ENCODE measurements at places on chromosomes 12 and 14. TPM values are rescaled to one million over a fixed set of nuclear protein-coding genes. Genes with fewer than 3 reads are reported as not detected.

DNA sequence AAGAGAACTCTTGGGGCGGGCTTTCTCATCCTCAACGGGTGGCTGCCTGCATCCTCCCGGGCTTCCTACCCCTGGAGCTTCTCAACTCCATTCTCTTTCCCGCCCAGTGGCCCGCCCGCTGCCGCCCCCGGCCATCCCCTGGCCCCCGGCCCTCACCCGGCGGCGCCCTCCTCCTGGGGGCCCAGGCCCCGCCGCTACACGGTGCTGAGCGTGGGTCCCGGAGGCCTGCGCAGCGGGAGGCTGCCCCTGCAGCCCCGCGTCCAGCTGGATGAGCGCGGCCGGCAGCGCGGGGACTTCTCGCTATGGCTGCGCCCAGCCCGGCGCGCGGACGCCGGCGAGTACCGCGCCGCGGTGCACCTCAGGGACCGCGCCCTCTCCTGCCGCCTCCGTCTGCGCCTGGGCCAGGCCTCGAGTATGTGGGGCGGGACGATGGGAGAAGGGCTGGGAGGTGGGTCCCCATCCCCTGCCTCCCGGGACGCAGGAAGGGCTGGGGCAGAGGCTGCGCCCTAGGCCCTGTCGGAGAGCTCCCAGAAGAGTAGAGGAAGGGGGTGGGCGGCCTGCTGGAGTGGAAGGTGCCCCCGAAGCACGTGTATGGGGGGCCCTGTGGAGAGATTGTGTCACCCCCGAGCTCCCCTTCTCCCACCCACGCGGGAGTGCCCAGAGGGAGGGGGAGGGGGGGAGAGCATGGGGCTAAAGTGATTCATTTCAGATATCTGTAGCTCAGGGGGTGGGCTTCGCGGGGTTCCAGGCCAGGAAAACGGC, 1.5 kb downstream of the LAG3 start:
- no peak overlapping the region for H3K4me3 ChIP-seq
- no peaks in the 10 kb centered on the region for H3K27me3 ChIP-seq
- no peaks in the 10 kb centered on the region for H3K36me3 ChIP-seq
- H3K4me1 ChIP-seq: peaks cover 7% of the 10 kb centered on the region

GRCh38 chr14:76546426-76547221, 170.7 kb downstream of the ESRRB start:
- H3K4me1 ChIP-seq: no peaks in the 10 kb centered on the region
- no peak overlapping the region for H3K27ac ChIP-seq
- peak; percentile 29 for DNase-seq
- no peaks in the 10 kb centered on the region for H3K36me3 ChIP-seq

The LRRC10 gene
- total RNA-seq: not detected

GRCh38 chr14:69670093-69670492, 58.7 kb downstream of the SUSD6 start:
- H3K27ac ChIP-seq: no peak overlapping the region
- H3K4me3 ChIP-seq: no peak overlapping the region
- no peak for DNase-seq
- no peaks in the 10 kb centered on the region for H3K27me3 ChIP-seq

The CRIP1 gene
- 45.9 TPM for total RNA-seq

DNA sequence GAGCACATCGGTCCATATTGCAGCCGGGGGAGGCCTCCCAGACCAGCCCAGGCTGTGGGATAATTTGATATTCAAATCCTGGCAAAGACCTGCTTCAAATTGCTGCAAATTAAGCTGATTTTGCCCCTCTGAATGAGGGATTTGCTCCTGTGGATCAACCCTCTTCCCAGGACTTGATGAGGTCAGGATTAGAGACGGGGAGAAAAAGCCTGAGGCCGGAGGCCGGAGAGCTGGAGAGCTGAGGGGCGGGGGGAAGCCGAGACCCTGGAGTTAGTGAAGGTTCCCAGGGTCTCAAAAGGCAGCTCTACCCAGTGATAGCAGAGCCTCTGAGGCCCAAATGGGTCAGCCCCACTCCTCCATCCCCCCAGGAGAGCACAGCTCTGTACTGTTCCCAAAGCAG, 17.5 kb upstream of the VSX2 start:
- H3K4me1 ChIP-seq: peaks cover 3% of the 10 kb centered on the region
- H3K27me3 ChIP-seq: no peaks in the 10 kb centered on the region
- no peak for DNase-seq
- no peaks in the 10 kb centered on the region for H3K36me3 ChIP-seq

- H3K4me3 ChIP-seq: no peak overlapping the region
- no peak overlapping the region for H3K27ac ChIP-seq
- no peak for DNase-seq
- H3K4me1 ChIP-seq: peaks cover 15% of the 10 kb centered on the region
- no peaks in the 10 kb centered on the region for H3K27me3 ChIP-seq
Measured at GRCh38 chr12:32532422-32532821, 133.1 kb downstream of the FGD4 start.

The BEST3 gene
- total RNA-seq: 0.55 TPM

GRCh38 chr12:95282266-95282665, 64.7 kb downstream of the VEZT start:
- no peaks in the 10 kb centered on the region for H3K27me3 ChIP-seq
- peaks cover 10% of the 10 kb centered on the region for H3K4me1 ChIP-seq
- H3K4me3 ChIP-seq: no peak overlapping the region
- DNase-seq: no peak

DNA sequence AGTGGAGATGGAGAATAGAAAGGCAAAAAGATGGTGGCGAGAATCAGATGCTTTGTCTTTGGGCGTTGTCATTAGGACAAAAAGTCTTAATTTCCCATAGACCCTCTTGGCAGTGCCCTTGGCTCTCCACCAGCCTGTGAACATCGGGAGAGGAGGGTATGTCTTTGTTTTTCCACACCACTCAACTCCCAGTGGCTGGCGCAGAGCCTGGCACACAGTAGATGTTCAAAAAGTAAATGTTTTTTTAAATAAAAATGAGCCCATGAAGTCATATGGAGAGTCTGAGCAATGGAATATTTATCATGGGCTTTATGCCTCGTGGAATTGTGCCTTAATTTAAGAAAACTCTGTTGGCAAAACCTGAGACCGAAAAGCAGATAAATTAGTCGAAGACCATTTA, 90.4 kb downstream of the SRGAP1 start:
- peaks cover 13% of the 10 kb centered on the region for H3K4me1 ChIP-seq
- H3K4me3 ChIP-seq: no peak overlapping the region
- 0 out of 2 replicates have a peak, but pooled peaks cover 4% of the 10 kb centered on the region for H3K36me3 ChIP-seq
- no peak for DNase-seq
- H3K27ac ChIP-seq: no peak overlapping the region
- no peaks in the 10 kb centered on the region for H3K27me3 ChIP-seq

DNA sequence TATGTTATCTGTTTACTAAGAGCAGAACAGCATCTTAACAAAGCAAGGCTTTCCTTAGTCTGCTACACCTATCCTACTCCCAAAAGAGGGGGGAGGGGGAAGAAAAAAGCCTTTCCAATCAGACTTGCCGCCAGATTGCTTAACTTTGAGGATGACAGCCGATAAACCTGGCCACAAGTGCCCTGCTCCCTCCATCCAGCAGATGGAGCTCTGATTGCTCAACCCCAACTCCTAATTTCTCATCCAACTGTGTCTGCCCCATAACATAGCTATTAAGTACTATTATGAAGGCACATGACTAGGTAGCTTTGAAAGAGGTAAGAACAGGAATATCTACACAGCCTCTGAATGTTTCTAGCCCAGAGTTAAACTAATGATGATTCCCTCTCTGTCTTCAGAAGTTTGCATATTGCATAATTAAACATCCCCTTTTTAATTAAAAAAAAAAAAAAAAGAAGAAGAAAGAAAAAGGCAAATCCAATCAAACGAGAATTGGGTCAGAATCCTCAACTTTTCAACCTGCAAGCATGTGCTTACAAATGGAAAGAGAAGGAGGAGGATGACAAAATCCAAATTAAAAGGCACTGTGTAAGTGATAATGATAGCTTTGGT, 247.4 kb downstream of the GALC start:
- peak; percentile 39 for DNase-seq
- no peaks in the 10 kb centered on the region for H3K36me3 ChIP-seq
- no peak overlapping the region for H3K27ac ChIP-seq
- H3K4me1 ChIP-seq: no peaks in the 10 kb centered on the region
- H3K4me3 ChIP-seq: no peak overlapping the region

The ADAM21 gene
- 0.80 TPM for total RNA-seq

GRCh38 chr14:99589031-99589441, 15.0 kb downstream of the CCDC85C start:
- no peaks in the 10 kb centered on the region for H3K36me3 ChIP-seq
- H3K27me3 ChIP-seq: no peaks in the 10 kb centered on the region
- peaks cover 9% of the 10 kb centered on the region for H3K4me1 ChIP-seq
- no peak overlapping the region for H3K4me3 ChIP-seq
- H3K27ac ChIP-seq: no peak overlapping the region
- DNase-seq: no peak
